ENCODE measurements at places on chromosomes 3 and 15. TPM values are rescaled to one million over a fixed set of nuclear protein-coding genes. Genes with fewer than 3 reads are reported as not detected.

The MEX3B gene
- 7.9 TPM for total RNA-seq

The C15orf61 gene
- total RNA-seq = 3.6 TPM

The PSTPIP1 gene
- total RNA-seq = 0.84 TPM

The IL17RB gene
- total RNA-seq = not detected

The CCDC39 gene
- total RNA-seq = not detected
